ENCODE measurements at places on chromosomes 7 and 10.

DNA sequence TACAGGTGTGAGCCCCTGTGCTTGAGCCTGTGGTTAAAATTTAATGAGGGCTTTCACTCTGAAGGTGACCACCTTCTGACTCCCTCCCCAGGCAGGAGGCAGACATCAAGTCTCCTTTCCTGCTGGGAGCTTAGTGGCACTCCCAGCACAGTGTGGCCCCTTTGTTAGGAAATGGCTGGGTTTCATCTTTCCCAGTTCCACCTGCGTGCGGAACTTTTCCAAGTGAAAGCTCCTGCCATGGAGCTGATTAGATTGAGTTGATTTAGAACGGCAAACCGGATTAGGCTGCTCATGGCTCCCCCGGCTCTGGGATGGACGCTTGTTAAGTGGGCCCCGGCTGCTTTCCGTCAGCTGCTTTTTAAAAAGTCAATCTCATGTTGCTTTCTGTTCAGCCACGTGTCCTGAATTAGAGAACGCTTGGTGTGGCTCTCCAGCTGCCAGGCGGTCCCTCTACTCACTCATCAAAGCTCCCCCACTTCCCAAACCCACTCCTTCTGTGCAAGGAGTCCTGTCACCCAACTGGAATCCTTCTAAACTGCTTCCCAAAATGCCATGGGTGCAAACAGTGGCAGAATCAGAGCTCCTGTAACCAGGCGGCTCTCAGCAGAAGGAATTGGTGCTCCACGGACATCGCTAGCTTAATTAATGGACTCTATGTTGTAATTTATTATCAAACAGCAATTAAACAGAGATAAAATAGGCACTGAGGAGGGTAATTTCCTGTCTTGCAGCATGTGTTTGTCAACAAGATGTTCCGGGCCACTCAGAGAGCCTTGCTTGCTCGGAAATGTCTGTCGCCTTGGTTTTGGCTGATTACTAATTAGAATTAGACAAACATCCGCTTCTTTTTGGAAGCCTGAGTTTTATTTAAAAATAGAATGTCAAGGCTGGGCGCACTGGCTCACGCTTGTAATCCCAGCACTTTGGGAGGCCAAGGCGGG, 551.2 kb downstream of the GALNT17 start:
- peak; percentile 3 for DNase-seq

- no peak for DNase-seq
These were observed 85.4 kb upstream of the VOPP1 start for GRCh38 chr7:55657654-55658053.

GRCh38 chr10:111131168-111131799, 54.5 kb downstream of the ADRA2A start:
- no peak for DNase-seq

- no peak for DNase-seq
These were observed at the start of gene TMEM176B for GRCh38 chr7:150799741-150800580. TMEM176B (minus strand) TSS chr7:150800364; CDS start chr7:150796569, 3,795 bp downstream.

DNA sequence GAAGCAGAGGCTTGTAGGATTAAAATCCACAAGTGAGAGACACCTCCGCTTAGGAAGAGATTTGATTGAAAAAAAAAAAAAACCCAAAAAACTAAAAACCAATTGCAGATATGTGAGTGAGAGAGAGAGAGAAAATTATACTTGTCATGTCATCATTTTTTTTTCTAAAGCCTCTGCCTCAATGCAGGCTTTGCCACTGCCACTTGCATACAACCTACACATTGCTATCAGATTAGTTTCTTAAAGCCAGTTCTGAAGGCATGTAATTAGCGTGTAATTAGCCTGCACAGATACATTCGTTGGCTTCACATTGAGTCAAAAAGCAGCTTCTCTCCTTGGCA, 86.1 kb upstream of the MTPN start:
- DNase-seq, result no peak

GRCh38 chr10:125050383-125050782, 108.5 kb downstream of the ZRANB1 start:
- no peak for DNase-seq

All from fibroblast of villous mesenchyme (primary cell).